Glutamatergic neuron (in vitro differentiated cells): ENCODE measurements at places on chromosomes 11 and 22.

GRCh38 chr22:19719488-19720021 lies 3.8 kb upstream of the GP1BB start:
- no peak for DNase-seq

GRCh38 chr11:112292785-112293407 lies 32.2 kb upstream of the PLET1 start:
- no peak for DNase-seq

- no peak for DNase-seq
These were observed 726 bp downstream of the ST3GAL4 start for GRCh38 chr11:126355926-126356897.

DNA sequence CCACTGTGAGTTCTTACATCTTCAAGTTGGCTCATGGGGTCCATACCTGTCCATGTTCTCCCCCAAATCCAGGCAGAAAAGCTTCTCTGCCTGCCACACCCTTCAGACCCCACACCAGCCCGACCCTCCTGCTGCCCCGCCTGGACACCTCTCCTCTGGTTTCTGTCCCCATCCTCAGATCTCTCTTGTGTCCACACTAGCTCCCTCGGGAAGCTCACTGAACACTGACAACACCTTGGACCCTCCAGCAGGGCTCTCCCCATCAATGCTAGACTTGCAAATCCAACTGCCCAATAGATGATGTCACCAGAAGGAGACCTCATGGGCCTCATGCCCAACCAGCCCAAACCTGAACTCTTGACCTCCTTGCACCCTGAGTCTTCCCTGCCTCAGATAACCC lies 2.9 kb downstream of the SCARF2 start:
- DNase-seq: no peak

DNA sequence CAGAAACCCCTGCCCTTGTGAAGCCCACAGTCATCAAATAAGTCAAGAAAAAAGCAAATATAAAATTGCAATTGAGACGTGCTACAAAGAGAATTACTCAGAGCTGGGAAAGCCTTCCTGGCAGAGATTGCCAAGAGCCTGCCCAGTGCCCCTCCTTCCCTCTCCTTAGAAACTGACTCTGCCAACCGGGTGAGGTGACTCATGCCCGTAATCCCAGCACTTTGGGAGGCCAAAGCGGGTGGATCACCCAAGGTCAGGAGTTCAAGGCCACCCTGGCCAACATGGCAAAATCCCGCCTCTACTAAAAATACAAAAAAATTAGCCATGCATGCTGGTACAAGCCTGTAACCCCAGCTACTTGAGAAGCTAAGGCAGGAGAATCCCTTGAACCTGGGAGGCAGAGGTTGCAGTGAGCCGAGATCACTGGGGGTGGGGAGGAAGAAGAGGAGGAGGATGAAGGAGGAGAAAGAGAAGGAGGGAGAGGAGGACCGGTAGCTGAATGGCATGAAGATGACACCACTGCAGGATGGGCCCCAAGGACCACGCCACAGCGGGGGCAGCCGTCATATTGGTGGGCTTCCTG lies 76.1 kb upstream of the RTL6 start:
- no peak for DNase-seq

DNA sequence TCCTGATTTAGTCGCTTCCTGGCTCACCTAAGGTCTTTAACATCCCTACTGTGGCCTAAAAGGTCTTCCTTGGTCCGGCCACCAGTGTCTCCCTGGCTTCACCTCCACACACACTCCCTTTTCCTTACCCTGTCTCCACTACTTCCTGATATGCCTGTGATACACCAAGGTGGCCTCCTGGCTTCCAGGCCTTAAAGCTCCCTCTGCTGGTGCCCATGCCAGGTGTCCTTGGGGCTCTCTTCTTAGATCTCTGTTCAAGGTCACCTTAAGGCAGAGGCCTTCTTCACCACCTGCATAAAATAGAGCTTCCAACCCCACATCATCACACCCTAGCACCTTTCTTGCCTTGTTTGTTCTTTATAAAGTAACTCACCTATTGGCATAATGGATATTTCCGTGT lies 787.7 kb downstream of the NTM start:
- DNase-seq: no peak

DNA sequence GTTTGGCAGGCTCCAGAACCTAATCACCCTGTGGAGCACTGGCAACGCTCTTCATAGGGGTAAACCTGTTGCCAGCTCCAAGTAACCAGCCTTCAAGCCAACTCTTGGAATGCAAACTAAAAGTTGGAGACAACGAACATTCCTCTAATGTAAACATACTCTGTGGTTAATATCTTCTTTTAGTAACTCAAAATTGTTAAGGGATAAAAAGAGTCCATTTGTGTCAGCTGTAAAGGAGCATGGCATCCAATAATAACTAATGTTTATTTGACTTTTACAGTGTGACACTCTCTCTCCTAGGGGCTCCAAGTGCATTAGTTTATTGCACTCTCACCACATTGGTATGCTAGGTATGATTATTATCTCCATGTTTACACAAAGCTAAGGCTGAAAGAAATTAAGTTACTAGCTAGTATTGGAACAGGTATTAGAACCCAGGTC lies 31.0 kb upstream of the AMOTL1 start:
- no peak for DNase-seq
